HAP-1 (cell line): ENCODE measurements at places on chromosomes 7 and 10.

DNA sequence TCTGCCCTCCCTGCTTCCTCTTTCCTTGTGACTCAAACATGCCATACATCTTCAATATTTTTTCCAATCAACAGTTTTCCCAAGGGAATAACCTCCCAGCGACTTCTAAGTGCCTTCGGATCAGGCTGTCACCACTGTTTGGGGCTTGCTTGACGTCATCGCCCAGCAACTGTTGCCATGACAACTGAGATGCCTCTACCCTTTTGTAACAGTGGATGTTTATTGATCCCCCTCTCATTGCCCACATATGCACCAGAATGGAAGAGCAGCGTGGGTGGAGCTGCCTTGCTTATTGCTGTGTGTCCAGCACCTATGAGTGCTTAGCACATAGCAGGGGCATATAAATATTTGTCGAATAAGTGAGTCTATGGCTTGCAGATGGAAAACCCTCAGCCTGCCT lies 14.4 kb downstream of the FFAR4 start:
- DNase-seq = peak; percentile 60

GRCh38 chr10:130333185-130333584 lies 197.0 kb downstream of the GLRX3 start:
- no peak for DNase-seq

DNA sequence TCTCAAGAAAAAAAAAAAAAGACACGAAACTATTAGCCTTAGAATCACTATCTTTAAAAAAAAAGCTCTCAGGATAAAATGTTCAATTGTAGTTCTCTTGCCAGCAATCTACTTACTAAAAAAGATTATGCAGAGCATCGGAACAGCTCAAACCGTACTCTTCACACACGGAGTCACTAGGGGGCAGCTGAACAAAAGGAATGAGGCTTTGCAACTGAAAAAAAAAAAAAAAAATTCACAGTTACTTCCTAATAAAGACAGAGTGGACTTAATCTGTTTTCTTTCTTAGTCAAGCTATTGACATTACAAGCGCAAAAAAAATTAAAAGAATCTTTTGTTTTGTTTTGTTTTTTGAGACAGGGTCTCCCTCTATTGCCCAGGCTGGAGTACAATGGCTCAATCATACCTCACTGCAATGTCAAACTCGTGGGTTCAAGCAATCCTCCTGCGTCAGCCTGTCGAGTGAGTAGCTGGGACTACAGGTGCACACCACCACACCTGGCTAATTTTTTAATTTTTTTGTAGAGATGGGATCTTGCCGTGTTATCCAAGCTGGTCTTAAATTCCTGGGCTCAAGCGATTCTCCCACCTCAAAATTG lies 11.5 kb downstream of the PMS2 start:
- peak; percentile 71 for DNase-seq

DNA sequence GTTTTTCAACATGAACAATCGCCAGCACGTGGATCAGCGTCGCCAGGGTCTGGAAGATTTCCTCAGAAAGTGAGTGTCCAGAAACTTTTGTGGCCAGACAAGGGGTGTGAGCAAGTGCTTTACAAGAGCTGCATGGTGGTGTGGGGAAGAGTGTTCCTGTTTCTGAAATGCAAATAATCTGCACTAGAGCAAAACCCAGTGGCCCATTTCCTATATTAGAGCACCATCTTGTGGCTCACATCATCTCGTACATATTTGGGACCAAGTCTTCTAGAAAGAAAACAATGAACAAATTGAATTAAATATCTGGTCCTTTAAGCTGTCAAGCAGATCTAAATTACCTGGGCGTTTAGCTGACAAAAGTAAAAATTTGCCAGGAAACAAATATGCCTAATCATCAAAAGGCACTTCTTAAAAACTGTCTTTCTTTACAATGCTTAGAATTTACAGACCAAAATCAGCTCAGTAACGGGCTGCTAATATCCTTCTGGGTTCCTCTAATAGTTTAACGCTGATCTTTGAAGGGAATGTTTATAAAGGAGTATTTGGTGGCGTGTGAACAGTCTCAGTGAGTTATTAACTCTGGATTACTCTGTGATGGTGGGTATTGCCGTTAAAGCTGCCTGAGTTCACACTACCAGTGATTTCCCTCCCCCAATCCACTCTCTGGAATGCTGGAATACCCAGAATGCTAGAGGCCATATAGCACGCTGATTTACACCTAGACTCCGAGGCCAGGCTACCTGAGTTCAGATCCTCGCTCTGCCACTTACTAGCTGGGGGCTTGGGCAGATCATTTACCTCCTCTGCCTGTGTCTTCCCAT lies 73.6 kb downstream of the SNX10 start:
- DNase-seq = peak; percentile 70

- DNase-seq = no peak
These were observed 193.4 kb upstream of the FZD8 start for GRCh38 chr10:35835545-35835944.

- no peak for DNase-seq
These were observed 12.0 kb upstream of the AOAH start for GRCh38 chr7:36736090-36736898.

DNA sequence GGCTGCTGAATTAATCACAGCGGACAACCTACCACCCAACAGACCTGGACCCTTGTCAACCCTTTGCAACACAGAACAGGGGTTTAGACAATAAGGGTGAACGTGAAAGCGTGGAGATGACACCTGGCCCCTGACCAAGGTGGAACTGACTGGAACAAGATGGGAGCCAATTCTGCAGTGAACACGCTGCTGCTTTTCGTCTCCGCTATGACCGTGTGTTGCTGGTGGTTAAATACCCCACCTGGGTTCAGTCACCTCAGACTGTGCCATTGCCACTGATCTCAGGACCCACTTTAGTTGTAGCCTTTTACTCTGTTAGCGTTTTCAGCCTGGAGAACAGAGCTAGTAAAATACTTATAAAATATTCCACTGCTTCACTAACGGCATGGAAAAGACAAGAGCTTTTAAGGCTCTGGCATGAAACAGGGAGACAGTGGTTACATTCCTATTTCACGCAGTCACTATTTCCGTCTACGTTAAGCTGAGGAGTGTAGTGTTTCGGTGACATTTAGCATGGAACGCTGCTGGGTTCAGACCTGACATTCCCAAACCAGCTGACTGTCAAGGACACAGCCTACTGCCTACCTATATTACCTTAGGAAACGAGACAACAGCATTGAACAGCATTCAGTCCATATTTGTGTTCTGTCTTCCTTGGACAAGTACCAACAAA lies 119.5 kb upstream of the PRSS1 start:
- DNase-seq = no peak

DNA sequence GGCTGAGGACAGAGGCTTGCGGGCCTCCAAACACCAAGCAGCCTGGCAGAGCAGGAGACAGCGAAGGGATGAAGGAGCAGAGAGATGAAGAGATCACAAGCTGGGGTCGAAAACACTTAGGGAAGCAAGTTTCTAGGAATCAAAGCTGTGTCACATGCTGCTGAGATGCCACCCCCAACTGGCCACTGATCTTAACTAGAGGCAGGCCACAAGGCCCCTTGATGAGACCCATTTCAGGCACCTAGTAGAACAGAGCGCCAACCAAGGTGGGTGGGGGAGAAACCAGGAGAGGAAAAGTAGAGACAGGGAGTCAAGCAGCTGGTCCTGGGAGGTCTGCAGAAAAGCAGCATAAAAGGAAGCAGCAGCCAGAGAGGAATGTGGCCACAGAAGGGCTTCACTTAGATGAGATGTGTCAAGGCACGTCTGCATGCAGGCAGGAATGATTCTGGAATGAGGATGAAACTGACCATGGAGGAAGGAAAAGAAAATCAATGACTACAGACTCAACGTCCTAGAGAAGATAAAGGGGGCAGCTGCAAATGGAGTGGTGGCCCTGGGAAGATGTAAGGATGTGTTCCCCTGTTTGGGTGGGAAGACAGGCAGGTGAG lies 85.0 kb upstream of the DDC start:
- DNase-seq = no peak

DNA sequence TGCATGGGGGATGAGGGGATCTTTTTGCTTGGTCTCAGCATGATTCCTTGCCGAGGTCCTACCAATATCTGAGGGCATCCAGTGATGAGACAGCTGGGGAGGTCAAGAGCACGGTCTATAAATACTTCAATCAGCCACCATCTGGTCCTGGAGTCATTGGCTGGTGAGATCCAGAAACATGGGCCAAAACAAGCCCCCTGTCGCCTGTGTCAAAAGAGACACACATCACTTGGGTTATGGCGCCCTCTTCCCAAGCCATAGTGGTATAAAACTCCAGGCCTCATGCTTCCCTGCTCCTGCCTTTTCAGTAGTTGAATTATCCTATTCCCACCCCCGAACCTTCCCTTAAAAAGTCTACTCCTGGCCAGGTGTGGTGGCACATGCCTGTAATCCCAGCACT lies 60.9 kb downstream of the SLC35B4 start:
- DNase-seq = peak; percentile 11

DNA sequence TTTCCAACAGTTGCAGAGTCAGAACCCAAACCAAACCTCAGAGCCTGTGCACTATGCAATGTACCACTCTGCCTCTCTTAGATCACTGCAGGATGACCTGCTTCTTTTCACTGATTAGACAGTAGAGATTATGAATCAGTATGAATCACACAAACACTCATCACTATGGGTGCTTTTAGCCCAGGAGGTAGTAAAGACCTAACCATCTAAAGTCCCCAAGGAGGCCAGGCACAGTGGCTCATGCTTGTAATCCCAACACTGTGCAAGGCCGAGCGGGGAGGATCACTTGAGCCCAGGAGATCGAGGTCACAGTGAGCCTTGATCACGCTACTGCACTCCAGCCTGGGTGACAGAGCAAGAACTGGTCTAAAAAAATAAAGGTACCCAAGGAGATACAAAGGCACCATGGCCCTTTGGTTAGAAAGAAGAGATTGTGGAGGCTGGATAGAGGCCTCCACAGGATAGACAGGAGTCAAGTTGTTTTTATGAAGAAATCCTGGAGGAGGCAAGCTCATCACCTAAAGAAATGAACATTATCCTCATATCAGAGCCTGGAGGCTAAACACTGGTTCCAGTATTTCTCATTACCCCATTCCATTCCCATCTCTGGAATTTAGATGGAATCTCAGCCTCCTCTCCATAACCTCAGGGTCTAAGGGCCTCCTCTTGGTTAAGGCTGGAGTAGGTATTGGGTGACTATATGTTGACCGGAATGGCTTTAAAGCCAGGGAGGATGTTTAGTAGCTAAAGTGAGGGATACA lies 12.9 kb downstream of the SEC31B start:
- no peak for DNase-seq

DNA sequence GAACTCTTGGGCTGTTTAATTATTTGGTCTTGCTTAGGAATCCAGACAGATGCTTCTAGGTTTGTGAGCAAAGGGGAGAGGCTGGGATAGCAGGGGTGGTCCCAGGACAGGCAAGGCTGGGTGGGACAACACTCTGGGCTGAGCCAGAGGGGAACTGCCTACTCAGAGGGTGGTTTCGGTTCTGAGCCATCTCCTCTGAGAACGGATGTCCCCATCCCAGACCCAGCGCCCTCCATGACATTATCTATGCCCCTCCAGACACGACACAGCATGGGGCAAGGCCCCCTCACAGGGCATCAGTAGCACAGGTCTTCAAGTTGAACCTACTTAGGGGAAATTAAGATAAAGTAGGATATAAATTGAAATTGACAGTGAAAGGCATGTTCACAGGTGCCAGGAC lies 7.1 kb downstream of the ASB10 start:
- DNase-seq = no peak

DNA sequence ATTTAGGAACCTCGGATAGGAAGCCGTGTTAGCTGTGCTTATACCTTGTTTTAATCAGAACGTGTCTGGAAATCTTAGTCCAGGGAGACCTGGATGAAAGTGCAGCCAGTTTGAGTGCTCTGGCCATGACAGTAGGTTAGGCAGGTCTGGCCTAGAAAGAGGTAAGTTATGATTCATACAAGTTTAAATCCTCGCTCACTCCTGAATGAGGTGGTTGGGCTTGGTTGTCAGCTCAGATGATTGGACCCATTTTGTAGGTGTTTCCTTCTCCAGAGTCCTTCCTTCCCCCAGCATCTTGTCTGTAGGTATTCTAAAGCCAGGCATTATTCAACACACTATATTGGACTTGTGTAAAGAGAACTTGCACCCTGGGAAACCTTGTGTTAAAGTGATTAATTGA lies 561.9 kb upstream of the GALNT17 start:
- no peak for DNase-seq

DNA sequence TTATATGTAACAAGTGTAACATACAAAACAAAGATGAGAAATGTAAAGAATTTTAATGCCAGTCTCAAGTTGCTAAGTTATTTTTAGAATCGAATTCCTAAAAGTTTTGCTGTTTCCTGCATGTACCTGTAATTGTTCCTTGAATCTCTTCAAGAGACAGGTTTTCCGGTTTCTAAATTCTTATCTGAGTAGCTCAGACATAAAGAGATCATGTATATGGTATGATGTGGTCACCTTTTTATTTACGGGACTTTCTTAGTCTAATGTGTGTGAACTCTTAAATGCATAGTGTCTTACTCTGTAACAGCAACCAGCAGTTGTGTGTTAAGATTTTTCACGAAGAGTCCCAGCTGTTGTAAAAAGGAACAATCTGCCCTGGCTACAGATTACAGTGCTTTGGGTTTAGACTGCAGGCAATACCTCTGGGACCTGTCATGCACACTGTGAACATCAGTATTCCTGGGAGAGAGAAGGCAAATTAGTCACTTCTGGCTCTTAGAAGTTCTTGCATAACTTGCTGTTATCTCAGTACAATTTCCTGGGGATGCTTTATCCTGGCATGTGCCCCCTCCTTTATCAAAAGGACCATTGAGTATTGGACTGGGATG lies 263.4 kb downstream of the BICC1 start:
- DNase-seq = no peak

DNA sequence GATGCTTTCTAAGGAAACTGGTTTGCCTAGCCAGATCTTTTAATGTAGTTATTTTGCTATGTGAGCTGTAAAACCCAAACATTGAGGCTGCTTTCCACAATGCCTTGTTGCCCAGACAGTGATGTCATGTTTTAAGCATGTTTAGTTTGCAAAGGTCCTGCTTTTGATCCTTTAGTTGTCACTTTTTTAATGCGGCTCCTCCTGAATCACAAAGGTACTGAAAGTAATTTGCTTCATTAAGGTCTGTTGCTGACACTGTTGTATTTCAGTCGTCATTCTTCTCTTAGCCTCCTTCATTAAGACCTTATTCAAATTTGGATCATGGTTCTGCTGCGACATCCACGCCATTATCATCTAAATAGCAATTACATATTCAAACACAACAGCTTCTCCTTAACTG lies 10.6 kb downstream of the RPA3 start:
- DNase-seq = peak; percentile 53

GRCh38 chr10:128062881-128063563 lies 63.2 kb downstream of the MKI67 start:
- DNase-seq = no peak

DNA sequence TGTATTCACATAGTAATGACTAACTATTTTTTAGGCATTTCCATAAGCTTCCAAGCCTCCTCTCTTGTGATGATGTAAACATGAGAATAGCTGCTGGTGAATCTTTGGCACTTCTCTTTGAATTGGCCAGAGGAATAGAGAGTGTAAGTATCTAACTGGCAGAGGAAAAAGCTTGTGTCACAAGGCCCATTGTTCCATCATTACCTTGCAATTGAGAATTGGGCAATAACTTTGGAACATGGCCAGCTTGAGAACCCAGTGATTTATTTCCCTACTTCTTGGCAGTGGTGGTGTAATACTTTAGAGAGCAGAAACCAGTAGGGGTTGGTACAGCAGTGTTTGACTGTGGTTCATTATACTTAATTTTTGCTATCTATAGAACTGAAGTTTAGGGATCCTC lies 12.0 kb downstream of the IFRD1 start:
- no peak for DNase-seq

- no peak for DNase-seq
These were observed 52.4 kb downstream of the SORBS1 start for GRCh38 chr10:95508730-95509129.
